ENCODE measurements at places on chromosomes 4 and X.

GRCh38 chrX:86910602-86911311 is 606.8 kb upstream of the KLHL4 start:
- DNase-seq, result no peak

- no peak for DNase-seq
Measured at GRCh38 chr4:151093203-151093602, 6.2 kb upstream of the RPS3A start.

GRCh38 chrX:112440277-112440676 is 239.5 kb downstream of the LHFPL1 start:
- DNase-seq, result no peak

GRCh38 chr4:126899331-126899801 is 733.4 kb upstream of the INTU start:
- no peak for DNase-seq

GRCh38 chr4:24729119-24729730 is 66.1 kb upstream of the SOD3 start:
- DNase-seq, result no peak

DNA sequence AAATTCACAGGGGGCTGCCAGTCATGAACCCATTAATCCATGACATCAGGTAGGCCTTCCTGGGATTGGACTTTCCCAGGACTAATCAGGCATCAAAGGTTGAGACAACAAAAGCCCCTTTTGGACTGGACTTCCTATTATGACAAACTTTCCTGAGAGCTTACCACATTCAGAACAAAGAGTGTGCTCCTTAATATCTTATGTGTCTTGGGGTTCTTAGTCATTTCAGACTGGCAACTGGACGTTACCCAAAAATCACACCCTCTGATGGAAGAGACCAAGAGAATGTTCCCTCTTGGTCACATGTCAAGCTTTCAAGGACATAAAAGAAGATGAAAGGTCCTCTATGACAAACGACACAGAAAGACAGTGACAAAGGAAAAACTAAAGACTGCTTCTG is 31.6 kb upstream of the PPP1R2C start:
- no peak for DNase-seq

DNA sequence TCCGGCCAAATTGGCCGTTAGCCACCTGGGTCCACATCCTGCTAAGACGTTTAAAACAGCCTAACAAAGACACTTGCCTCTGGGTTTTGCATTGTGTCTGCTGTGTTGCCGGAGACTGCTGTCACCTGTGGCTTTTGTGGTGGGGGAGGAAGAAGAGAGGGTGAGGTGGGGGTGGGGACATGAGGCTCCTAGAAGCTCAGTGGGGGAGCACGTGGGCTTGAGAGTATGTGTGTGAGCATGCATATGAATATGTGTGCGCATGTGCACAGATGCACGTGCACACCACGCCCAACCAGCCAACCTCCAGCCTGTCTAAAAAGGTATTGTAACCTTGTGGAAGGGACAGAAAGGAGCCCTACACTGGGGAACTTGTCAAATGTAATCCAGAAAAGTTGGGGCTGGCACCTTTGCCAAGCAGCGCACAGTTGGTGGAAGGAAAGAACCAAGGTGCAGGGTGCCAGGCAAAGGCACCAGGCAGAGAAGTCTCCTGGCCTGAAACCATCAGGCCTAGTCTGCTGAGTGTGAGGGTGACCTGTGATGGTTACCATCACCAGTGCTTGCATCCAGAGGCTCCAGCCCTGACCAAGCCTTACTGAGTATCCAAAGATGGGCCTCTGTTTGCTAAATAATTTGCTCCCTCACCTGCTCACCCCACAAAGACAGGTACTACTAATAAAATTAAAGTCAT is 10.1 kb upstream of the SASH3 start:
- no peak for DNase-seq

- no peak for DNase-seq
Measured at GRCh38 chr4:185654311-185654710, 119.0 kb upstream of the PDLIM3 start.

GRCh38 chr4:37455301-37456131 is 211.0 kb downstream of the NWD2 start:
- no peak for DNase-seq

- DNase-seq, result no peak
Measured at GRCh38 chr4:147942729-147943128, 210.8 kb downstream of the ARHGAP10 start.

DNA sequence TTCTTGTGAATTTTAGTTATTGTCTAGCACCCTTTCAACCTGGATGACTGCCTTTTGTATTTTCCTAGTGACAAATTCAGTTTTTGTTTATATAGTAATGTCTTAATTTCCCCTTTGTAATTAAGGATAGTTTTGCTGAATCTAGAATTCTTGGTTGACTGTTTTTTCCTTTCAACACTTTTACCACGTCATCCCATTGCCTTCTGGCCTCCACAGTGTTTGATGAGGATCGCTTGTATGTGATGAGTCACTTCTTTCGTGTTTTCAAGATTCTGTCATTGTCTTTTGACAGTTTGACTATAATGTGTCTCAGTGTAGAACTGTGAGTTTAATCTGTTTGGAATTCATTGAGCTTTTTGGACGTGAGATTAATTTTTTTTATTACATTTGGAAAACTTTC is 30.1 kb downstream of the KDM6A start:
- no peak for DNase-seq

DNA sequence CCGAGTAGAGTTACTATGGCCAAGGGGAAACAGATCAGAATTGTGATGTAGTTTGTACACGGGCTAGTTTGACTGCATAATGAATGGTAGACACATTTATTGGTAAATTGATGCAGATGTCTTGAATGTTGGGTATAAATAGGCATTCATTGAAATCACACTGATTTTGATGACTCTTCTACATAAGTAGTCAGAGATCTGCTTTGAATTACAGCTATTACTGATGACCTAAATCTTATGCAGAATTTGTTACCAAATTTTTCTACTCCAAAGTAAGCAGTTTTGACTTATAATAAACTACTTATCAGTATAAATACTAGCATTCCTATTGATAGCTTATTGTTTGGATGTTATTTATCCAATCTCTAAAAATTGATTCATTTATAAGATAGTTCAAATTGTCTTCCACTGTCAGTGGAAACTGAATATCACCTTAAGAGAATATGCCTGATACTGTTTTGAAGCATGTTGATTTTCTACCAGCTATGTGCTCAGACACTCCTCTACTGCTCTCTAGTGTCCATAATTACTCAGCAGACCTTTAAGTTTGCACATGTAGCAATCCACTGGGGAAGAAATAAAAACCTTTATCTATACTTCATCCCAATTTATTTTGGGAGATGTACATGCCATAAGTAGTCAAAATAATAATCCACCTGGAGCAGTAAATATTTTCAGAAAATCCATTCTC is 120.3 kb downstream of the RASL11B start:
- peak; percentile 41 for DNase-seq

DNA sequence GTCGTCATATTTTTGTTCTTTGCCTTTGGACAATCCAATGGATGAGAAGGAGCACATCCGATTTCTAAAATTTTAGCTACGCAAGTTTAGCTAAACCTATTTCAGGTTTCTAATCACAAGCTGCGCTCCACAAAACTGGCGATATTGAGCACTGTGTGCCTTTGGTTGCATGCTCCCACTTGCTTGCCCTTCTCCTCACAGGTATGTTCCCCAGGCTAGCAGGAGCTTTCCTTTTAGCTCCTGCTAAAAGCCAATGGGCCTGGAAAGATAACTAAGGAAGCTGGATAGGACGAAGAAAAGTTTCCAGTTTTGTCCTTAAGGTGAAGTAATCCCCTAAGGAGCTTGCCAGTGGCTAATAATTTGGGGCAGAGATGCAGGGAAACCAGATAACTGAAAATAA is 975.2 kb downstream of the FSTL5 start:
- no peak for DNase-seq

DNA sequence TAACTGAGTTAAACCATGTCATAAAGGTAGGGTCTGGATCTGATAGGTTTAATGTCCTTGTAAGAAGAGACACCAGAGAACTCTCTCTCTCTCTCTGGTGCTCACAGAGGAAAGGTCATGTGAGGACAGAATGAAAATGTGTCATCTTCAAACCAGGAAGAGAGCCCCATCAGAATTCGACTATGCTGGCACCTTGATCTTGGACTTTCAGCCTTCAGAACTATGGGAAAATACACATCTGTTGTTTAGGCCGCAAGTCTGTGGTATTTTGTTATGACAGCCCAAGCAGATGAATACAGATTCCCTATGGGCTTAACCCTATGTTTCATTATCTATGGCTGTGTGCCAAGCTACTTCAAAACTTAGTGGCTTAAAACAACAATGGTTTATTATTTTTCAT is 105.5 kb upstream of the DDIT4L start:
- no peak for DNase-seq

DNA sequence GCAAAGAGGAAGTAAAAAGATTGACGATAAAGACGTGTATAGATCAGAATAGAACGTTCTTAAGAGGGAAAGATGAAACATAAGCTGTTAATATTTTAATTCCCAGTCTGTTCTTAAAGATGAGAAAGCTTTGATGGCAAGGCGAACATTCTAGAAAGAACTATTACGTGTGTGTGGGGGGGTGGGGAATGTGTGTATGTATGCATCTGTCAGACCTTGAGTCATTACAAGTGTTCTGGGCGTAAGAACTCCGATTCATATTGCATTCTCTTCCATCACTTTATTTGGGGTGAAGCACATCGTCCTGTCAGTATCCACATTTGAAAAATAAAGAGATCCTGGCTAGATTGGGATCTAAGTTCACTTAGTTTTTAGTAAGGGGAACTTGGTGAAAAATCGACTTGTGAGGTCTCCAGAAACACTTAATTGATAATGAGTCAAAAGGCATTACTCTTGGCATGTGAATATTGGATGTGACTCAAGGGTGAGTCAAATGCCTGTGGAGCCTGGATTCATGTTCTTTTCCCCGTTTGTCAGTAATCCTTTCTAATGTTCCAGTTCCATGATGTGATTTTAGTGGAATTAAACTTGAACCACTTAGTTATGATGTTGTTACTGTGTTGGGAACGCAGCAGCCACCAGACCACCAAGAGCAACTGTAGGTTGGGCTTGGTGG is 3.1 kb downstream of the SMS start:
- DNase-seq, result no peak

- DNase-seq, result no peak
Measured at GRCh38 chrX:9355739-9356138, 109.1 kb upstream of the TBL1X start.

DNA sequence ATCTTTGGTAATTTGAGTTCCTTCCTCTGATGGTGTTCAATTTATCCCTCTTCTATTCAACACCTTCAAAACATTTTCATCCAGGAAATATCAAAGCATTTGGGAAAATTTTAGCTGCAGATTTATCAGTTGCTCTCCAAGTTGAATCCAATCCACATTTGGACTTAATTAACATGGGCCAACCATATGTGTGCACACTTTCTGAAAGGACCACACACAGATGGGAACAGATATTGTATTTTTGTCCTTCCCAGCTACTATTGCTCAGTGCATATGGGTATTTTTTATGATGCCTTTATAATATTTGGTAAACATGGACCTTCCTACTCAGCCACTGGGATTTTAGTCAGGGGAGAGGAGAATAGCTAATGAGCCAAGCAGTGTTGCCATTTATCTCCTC is 65.2 kb downstream of the GLRA2 start:
- no peak for DNase-seq

Measured in right kidney (tissue), 9 donors.